ENCODE measurements at places on chromosomes 6 and 20.

- peak; percentile 39 for DNase-seq
These were observed 146.2 kb downstream of the KHDC1L start for GRCh38 chr6:73078908-73079610.

- no peak for DNase-seq
These were observed 738.1 kb upstream of the GJE1 start for GRCh38 chr6:141394565-141395051.

DNA sequence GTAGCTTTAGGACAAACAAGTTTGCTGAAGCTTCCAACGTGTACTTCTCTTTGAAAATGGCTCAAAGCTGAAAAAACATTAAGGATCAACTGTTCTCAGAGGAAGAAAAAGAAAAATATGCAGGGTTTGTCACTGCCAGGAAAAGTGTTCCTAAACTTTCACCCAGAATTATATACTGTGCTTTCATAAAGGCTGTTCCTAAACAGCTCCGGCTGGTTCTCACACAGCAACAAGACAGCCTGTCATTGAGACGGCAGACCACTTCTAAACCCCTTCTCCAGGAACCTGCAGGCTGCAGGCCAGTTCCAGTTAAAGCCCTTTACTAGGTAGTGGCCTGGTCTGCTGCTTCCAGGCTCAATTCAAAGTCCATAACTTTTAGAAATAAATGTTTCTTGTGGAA, 97.4 kb upstream of the SOX4 start:
- no peak for DNase-seq

DNA sequence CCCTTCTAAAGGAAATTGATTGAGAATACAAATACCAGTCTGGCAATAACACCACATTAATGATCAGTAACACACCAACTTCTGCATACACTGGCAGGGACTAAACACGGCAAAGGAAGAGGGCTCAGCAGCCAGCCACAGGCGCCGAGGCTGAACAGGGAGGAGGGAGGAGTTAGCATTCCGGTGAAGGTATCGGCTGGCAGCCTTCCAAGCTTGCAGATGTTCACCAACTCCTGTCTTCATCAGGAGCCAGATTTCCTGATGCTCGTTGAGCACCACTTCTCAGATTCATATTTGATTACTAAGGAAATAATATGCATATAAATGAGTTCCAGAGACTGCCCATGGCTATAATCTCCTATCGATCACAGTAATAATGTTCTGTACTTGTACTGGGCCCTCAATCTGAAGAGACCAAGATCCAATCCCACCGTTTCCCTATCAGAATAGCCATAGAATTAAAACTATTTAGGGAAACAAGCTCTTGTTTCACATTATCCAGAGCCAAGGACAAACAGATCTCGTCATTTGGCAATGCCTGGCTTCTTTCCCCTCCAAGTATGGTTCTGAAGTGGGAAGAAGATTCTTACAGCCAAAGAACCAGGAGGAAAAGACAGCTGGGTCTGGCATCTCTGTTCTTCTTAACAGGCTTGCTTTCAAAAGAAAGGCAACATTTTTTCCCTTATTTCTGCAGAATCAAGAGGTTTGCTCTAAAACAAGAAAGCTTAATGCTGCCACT, 42.2 kb downstream of the GFOD1 start:
- DNase-seq: peak; percentile 47

DNA sequence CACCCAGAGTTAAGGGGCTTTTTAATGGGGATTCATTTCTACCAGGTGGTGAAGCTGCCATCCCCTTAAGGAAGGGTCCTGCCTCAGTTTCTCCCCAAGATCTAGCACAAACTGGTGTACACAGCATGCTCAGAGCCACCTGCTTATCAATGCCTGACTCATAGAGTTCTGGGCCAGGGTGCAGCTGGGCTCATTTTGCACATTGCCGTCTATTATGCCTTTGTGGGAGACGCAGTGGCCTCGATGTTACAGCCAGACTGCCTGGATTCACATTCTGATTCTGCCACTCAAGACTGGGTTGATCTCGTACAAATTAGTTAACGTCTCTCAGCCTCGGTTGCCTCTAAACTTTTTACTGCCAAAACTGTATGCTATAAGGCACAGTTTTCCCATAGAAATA, 365.7 kb downstream of the ZFAND3 start:
- no peak for DNase-seq

- no peak for DNase-seq
These were observed 325.6 kb downstream of the BTBD3 start for GRCh38 chr20:12243327-12243726.

- peak; percentile 35 for DNase-seq
These were observed 256.9 kb downstream of the CDH26 start for GRCh38 chr20:60214901-60215815.

DNA sequence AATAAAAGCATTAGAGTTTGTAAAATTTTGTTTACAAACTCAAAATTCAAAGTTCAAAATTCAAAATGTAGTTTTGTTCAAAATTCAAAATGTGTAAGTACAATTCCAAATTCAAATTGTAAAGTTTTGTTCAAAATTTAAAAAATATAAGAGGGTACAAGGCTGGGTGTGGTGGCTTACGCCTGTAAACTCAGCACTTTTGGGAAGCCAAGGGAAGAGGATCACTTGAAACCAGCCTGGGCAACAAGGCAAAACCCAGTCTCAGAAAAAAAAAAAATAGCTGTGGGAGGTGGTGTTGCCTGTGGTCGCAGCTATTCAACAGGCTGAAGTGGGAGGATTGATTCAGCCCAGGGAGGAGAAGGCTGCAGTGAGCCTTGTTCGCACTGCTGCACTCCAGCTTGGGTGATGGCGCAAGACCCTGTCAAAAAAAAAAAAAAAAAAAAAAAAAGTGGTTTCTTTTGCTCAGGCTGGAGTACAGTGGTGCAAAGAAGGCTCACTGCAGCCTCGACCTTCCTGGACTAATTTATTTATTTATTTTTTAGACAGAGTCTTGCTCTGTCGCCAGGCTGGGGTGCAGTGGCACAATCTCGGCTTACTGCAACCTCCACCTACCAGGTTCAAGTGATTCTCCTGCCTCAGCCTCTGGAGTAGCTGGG, 5.4 kb upstream of the ZBTB12 start:
- peak; percentile 91 for DNase-seq
